Activated T-cell treated with anti-CD3 and anti-CD28 coated beads, Interleukin-2, amount 50 U/mL, for 72 hours (primary cell): ENCODE measurements at places on chromosomes 1 and 21. TPM values are rescaled to one million over a fixed set of nuclear protein-coding genes. Genes with fewer than 3 reads are reported as not detected.

DNA sequence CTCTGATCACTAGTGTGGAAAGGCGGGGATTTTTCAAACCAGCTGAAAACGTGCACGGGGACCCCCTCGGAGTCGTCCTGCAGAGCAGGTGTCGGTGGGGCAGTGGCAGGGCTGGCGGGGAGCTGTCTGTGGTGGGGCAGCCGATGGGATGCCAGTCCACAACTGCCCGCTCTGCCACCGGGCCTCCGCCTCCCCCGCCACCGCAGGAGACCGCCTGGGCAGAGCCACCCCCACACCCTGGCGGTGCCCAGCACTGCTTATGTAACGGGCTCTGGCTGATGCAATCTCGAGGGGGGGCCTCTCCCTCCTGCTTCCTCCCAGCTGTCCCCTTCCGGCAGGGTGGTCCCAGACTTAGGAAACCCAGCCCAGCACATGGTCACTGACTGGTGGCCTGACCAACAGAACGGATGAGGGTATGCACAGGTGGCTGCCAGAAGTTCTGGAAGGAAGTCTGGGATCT is 9.3 kb downstream of the CHD5 start:
- no peak overlapping the region for H3K27ac ChIP-seq
- H3K27me3 ChIP-seq: peaks cover 6% of the 10 kb centered on the region
- no peak overlapping the region for H3K4me3 ChIP-seq
- DNase-seq: no peak
- no peaks in the 10 kb centered on the region for H3K4me1 ChIP-seq

- H3K4me1 ChIP-seq: no peaks in the 10 kb centered on the region
- no peak for DNase-seq
- no peak overlapping the region for H3K4me3 ChIP-seq
- H3K27ac ChIP-seq: peak overlapping the region; percentile 40
- H3K27me3 ChIP-seq: no peaks in the 10 kb centered on the region
Measured at GRCh38 chr21:15354516-15354915, 289.7 kb upstream of the NRIP1 start.

DNA sequence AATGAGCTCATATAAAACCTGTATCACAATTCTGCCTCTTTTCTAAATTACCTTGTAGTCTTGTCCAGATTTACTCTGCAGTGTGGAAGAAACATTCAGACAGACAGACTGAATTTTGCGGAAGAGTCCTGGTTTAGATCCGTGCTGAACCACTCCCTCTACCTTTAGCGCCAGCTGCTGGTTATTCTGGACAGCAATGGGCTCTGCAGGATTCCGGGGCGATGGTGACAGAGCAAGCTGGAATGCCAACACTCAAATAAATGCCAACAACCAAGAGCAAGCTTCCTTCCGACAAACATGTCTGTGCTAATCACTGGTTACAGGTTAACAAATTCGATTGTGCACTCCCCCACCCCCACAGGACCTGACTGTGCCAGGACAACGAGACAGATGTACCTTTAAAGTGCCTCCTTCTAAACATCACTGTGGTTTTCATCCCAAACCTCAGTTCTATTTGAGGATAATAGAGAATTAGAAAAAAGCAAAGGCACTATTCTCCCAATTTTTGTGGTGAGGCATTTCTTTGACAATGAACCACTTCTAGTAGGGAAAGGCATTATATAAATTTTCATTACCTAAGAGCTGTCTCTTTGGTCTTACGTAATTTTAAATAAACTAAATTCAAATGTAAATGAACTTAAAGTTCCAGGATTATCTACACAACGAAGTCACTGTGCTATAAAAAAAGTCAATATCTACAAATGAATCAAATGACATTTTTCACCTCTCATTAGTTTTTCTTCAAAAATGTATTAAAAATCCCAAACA is 90.4 kb downstream of the INTS7 start:
- H3K4me1 ChIP-seq: peaks cover 8% of the 10 kb centered on the region
- no peaks in the 10 kb centered on the region for H3K27me3 ChIP-seq
- peaks cover 2% of the 10 kb centered on the region for H3K36me3 ChIP-seq
- DNase-seq: no peak
- no peak overlapping the region for H3K4me3 ChIP-seq

- no peaks in the 10 kb centered on the region for H3K36me3 ChIP-seq
- no peaks in the 10 kb centered on the region for H3K4me1 ChIP-seq
- no peaks in the 10 kb centered on the region for H3K27me3 ChIP-seq
- H3K4me3 ChIP-seq: peak overlapping the region; percentile 31
Measured at GRCh38 chr1:2592672-2593071, 6.1 kb downstream of the PRXL2B start.

GRCh38 chr1:194865383-194865782 is 1679.0 kb upstream of the B3GALT2 start:
- H3K4me1 ChIP-seq: no peaks in the 10 kb centered on the region
- H3K36me3 ChIP-seq: no peaks in the 10 kb centered on the region
- no peak for DNase-seq
- no peak overlapping the region for H3K27ac ChIP-seq

DNA sequence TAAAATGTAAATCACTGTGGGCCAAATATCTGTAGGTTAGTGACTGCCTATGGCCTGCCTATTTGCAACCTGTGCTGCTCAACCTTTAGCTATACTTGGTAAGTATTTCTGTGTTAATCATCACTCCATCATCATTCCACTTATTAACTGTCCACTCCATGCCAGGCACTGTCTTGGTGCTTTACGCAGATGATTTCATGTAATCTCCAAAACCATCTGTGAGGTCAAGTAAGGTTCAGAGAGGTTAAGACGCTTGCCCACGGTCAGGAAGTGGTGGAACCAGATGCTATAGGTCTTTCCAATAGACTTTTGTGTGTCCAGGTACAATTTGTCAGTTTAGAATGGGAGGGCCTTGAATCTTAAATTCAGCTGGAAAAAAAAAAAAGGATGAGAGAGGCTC is 10.8 kb upstream of the PHACTR4 start:
- no peak overlapping the region for H3K27ac ChIP-seq
- no peaks in the 10 kb centered on the region for H3K36me3 ChIP-seq

GRCh38 chr1:18776777-18777176 is 82.7 kb downstream of the TAS1R2 start:
- DNase-seq: no peak
- no peak overlapping the region for H3K4me3 ChIP-seq
- H3K27me3 ChIP-seq: peaks cover 39% of the 10 kb centered on the region

Gene NUP210L
- total RNA-seq: 0.14 TPM

Gene PTAFR
- 0.12 TPM for total RNA-seq

Gene GUCA2B
- total RNA-seq: not detected
